ENCODE measurements at places on chromosomes 3 and 15. TPM values are rescaled to one million over a fixed set of nuclear protein-coding genes. Genes with fewer than 3 reads are reported as not detected.

Gene MRPS22
- 34.8 TPM for total RNA-seq

Gene GPR87
- not detected for total RNA-seq

Gene SPTSSB
- 1.4 TPM for total RNA-seq

Gene SLC24A5
- not detected for total RNA-seq

Gene DNAJB8
- total RNA-seq, result not detected

Gene NEIL1
- 20.7 TPM for total RNA-seq

Gene TRIM69
- total RNA-seq, result 3.9 TPM

Gene FRMD4B
- 11.7 TPM for total RNA-seq

Gene TRH
- not detected for total RNA-seq

Gene CDCP1
- 0.44 TPM for total RNA-seq

Gene SCN5A
- total RNA-seq, result not detected

Gene LTK
- total RNA-seq, result 1.9 TPM
